ENCODE measurements at places on chromosomes 16 and 17.
A peak's percentile ranks its signal among the peaks of the same experiment; 100 is the strongest.

DNA sequence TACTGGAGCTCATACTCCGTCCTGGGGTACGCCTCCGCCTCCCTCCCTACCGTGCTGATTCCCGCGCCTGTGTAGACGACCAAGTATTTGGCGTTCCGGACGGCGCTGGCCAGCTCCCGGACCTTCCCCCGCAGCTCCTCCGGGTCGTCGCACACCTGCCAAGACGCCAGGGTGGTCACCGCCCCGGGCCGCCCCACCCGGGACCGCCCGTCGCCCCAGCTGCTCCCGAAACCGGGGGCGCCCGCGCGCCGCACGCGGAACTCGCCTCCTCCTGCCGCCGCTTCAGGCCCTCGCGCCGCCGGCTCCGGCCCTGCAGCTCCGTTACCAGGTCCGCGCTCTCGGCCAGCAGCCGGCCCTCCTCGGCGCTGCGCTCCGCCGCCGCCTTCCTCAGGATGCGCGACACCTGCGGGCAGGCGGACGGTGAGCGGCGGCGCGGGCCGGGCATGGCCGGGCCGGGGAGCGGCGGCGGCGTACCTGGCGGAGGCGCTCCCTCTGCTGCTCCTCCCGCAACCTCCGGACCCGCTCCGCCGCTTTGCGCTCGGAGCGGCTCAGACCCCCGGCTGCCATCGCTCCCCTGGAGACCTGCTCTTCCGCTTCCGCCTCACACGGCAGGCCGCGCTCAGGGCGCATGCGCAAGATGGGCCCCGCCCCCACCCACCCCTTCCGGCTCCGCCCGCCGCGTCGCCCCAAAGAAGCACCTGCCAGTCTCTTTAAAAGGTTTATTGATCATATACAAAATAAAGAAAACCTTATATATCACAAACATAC lies at the start of gene SIRT7:
Gene SIRT7, minus strand, starts transcription at position 612 of the 768 bp plus-strand sequence. Its CDS starts 45 bp downstream, at position 567.
- peak; percentile 88 for ATAC-seq

GRCh38 chr17:70820276-70820675 lies 650.9 kb downstream of the KCNJ2 start:
- ATAC-seq = no peak

DNA sequence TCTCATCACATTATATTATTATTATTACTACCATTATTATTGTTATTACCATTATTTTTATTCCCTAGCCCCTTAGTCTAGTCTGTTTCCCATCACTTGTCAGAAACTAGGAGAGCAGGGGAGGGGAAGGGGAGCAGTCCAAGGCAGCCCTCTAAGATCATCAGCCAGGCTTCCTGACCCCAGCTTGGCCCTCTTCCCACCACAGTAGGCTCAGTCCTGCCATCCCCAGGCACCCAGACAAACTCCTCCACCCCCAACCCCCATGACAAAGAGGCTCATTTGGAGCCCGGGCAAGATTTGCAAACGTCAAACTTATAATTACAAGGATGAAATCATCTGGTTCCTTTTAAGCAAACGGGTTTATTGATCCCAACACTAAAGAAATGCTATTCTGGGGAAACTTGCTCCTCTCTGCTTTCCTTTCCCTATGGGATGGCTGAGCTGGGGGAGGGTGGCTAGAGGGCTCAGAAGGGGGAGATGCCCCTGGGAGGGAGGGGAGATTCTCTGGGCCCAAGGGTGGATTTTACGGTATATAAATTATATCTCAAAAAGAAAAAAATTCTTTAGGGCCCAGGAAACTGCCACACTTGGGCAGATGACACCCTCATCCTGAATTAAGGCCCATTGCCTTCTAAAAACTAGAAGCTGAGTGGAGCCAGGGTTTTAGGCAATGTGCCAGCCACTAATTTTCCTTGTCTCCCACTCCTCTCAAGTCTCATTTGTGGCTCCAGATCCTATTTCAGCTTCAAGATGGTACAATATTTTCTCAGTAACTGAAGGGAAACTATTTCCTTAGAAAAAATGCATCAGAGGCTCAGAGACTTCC lies 4.4 kb upstream of the CBFB start:
- no peak for ATAC-seq

DNA sequence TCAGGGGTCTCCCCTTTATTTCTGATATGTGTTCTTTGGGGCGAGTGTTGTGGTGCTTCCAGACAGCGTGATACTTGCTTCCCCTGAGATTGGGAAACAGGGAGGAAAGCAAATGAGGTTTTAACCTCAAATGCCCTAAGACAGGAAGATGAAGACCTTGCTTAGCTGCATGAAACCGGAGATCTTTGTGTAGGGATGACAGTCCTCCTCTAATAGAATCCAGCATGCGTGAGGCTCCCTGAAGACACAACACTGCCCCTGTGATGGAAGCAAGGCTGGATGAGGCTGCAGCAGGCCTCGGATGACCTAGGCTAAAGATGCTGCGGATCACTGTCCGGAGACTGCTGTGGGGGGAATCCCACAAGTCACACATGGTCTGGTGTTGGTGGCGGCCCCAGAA lies 491.0 kb downstream of the CDH13 start:
- no peak for ATAC-seq

DNA sequence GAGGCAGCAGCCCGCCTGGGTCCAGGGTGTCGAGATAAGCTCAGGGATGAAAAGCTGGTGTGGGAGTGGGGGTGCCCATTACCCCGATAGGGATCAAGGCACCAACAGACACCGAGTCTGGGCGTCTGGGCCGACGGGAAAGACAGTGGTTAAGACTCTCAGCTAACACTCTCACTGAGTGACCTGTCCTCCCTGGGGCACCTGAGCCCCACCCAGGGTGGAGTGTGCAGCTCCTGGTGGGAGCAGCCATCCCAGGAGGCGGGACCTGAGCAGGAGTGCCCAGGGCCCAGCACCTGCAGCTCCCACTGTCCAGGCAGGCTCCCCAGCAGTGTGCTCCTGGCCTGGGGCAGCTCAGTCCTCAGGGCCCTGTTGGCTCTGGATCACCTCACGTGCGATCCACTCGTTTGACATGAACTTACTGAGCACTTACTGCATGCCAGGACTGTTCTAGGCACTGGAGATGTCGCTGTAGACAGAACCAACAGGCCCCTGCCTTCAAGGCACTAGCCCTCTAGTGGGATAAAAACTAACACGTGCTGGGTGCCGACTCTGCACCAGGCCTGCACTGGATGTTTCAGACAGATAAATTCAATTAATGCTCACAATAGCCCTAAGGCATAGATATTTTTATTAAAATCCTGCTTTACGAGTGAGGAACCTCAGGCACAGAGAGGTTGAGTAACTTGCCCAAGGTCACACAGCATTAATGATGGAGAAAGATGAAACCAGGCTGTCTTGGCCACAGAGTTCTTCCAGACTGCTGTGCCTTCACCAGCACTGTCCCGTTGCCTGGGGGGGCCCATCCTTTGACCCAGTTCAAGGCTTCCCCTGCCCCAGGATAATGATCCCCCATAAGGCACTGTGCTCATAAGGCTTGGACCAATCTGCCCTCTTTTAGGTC lies 1.9 kb downstream of the EVPLL start:
- ATAC-seq = no peak

DNA sequence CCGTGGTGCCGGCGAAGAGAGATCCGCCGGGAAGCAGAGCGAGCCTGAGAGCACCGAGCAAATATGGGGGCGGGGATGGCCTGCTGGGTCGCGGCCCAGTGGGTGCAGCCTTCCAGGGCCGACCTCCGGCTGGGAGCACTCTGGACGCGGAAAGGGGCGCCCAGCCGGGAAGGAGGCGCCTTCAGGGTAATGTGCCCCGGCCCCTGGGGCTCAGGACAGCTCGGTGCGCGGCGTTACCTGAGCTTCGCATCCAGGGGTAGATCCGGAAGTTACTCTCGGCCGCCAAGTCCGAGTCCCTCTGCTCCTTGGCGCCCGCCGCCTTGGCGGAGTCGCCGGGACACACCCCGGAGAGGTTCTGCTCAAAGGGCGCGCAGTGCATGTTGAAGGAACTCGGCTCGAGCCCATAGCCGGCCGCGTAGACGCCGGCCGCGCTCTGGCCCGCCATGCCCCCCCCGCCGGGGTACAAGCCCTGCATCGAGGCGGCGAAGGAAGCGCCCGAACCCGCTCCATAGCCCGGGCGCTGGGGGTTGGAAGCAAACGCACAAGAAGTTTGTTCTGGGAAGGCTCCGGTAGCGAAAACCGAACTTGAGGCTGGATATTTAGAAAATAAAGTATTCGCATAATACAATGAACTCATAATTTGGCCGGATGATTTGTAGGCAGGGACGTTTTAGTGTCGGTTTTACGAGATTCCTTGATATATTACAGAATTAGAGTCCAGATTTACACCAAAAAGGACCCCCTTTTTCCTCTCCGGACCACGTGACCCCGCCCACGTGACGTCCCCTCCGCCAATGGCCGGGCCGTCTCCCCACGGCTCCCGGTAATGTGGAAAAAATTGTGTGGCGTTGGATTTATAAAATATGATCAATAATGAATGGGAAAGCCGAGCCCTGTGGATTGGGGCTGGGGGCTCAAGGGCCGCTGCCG lies at the start of gene HOXB7:
Gene HOXB7, minus strand, starts transcription at position 736 of the 930 bp plus-strand sequence. Its CDS starts 99 bp downstream, at position 637.
- peak; percentile 63 for ATAC-seq

- ATAC-seq = no peak
Measured at GRCh38 chr17:72614871-72615626, 477.4 kb downstream of the SLC39A11 start.

- ATAC-seq = no peak
Measured at GRCh38 chr17:29295420-29295819, 1.5 kb upstream of the NUFIP2 start.

DNA sequence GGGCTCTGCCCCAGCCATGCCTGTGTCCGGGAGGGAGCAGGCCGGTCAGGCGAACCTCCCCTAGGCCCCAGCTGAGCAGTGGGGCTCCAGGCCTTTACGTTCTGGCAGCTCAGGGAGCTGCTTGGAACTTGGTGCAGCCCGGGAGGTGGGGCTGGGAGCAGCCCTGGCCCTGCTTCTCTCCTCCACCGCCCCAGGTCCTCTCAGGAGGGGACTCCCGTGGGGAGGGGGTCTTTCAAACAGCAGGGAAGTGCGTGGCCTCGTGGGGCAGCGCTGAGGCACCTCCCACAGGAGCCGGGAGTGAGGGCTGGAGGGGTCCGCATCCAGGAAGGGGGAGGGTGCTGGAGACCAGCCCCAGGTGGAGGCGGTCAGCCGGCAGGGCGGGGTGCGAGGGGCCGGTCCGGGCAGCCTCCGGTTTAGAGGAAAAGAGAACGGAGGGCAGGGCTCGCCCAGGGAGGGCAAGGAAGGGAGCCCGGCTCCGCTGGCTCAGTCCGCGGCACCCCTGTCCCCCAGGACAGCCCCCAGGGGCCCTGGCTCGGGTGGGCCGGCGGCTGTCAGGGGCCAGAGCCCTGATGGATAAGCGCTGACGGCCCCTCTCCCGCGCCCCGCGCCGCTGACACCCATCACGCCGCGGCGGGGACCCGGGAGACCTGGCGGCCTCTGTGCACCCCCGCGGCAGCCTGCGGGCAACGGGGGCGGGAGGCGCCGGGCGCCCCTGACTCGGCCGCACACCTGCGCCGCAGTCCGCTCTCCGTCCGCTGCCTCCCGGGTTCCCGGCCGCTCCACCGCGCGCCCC lies 587 bp upstream of the PRR35 start:
- ATAC-seq = no peak

- no peak for ATAC-seq
Measured at GRCh38 chr17:48513097-48513496, 17.7 kb downstream of the HOXB1 start.

GRCh38 chr17:37787055-37787757 lies 42.3 kb upstream of the HNF1B start:
- ATAC-seq = no peak

DNA sequence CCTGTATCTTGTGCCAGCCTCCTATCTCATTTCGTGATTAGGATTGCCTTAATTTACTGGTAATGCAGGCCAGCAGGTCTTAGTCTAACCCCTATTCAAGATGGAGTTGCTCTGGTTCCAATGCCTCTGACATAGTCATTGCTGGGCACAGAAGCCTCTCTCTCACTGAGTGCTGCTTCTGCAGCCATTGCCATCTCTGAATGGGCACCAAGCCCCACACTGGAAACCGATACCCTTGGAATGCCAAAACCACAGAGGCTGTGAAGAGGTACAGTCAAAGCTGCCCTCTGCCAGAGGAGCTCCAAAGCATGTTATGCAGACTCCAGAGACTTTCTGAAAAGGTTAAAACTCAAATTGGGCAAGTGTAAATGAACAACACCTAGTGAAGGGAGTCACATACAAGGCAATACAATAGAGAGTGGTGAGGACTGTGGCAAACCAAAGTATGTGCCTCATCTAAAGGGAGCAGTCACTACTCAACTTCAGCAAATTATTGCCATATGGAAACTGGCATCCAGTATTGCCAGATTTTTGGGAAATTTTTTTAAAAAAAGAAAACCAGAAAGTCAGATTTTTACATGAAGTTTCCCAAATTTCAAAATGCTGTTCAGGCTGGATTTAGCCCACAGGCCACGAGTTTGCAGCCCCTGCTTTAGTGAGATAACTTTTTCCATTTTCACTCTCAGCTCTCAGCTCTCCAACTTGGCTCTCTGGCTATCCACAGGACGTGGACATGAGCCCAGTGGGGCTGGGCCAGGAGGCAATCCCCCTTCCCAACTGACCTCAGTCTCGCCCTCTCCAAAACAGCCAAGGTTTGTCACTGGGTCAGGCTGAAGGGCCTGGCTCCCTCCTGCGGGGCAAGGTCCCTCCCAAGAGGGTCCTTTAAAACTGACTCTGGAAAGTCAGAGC lies 2.1 kb upstream of the MMP2 start:
- no peak for ATAC-seq

DNA sequence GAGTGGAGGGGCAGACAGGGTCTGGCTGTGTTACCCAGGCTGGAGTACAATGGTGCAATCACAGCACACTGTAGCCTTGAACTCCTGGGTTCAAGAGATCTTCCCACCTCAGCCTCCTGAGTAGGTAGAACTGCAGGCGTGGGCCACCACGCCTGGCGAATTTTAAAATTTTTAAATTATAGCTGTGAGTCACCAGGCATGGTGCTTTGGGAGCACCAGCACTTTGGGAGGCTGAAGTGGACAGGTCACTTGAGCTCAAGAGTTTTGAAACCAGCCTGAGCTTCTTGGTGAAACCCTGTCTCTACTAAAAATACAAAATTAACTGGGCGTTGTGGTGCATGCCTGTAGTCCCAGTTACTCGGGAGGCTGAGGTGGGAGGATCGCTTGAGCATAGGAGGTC lies 114.0 kb downstream of the CHD9 start:
- ATAC-seq = no peak

GRCh38 chr16:50900391-50900942 lies 158.6 kb downstream of the CYLD start:
- ATAC-seq = no peak

DNA sequence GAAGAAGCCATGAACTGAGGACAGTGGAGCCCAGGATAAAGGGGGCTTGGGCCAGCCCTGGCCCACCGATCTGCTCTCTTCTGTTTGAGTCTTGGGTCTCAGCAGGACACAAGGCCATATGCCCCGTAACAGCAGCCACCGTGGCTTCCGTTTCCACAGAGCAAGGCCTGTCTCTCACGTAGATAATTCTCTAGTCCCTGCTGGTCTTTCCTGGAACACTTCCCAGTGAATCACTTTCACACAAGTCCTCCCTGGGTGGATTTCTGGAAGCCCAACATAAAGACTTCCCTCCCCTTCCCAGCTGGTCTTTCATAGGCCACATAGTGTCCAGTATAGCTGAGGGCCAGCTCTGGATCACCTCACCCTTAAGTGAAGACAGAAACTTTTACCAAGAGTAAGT lies 19.9 kb upstream of the C16orf78 start:
- ATAC-seq = no peak
